ENCODE measurements at places on chromosomes 12 and 14.

DNA sequence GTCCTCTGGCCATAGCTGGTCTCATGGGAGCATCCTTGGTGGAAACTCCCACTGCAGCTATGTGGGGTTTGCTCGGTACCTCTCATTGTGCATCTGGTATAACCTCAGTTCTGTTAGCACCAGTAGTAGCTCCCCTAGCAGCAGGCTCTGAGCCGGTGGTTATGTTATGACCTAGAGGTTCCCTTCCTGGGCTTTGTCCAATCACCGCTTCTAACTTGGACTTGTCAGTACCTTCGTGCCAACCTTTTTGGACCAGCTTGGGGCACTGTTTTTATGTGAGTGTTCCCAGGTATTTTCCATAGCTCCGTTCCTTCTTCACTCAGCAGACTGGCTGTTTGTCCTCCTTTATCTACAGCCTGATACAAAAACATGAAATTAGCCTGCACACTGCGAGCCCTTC lies 55.7 kb downstream of the ATG14 start:
- DNase-seq = no peak

- DNase-seq = no peak
Observed at GRCh38 chr12:130401703-130402102, 64.0 kb downstream of the PIWIL1 start.

DNA sequence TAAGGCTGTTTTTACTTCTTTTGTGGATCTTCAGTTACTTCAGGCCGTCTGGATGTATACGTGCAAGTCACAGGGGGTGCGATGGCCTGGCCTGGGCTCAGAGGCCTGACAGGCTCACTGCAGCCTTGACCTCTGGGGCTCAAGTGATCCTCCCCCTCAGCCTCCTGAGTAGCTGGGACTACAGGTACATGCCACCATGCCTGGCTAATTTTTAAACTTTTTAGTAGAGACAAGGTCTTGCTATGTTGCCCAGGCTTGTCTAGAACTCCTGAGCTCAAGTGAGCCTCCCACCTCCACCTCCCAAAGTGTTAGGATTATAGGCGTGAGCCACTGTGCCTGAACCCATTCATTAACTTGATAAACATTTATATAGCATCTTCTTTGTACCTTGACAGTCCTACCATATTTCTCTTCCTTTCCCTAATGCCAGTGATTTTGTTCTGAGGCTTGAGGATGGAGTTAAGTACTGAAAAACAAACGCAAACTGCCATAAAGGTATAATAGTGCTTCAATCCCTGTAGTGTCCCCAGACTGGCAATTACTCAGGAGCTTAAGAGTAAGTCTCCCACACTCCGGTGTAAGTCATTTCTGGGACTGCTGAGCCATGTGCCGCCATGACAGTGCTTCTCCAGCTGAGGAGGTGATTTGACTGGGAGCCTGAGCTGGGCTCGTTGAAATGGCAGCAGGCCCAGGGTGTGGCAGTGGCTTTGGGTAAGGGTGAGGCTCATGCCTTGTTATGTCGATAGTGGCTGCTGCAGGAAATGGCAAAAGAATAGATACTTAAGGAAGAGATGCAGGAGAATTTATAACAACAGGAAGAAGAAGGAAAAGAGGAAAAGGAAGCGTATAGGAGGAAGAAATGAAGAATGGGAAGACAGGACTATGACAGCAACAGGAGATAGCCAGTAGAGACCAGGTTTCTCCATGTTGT lies 43.7 kb upstream of the HECTD1 start:
- DNase-seq = no peak

DNA sequence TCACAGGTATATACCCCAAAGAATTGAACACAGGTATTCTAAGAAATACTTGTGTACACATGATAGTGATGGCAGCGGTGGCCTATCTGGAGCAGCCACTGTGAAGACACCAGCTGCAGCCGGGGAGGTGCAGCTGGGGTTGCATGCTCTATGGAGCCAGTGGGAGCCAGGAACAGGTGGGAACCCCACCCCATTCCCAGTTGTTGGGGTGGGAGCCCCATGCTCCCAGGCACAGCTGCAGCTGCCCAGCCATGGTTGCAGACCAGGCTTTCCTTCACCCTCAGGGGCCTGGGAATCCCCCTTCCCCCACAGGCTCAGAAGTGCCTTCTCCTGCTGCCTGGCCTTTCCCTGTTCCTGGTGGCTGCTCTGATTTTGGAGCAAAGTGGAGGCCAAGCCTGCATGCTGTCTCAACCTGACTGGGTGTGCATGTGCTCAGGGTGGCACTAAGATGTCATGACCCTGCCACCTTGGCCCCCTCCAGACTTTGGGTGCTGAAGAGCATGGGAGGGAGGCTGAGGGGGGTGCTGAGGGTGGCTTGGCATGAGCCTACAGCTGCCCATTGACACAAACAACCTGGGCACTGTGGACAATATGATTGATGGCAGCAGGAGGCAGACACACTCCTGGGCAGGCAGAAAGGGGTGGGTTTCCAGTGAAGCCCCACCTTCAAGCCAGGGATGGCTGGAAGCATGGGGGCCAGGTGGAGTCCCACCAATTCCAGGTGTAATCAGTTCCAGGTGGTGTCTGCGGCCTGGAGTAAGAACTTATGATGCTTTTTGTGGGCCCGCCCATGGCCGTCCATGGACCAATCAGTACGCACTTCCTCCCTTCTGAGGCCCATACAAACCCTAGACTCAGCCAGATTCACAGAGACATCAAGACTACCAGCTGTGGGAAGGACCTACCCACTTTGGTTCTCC lies 234.7 kb downstream of the ADGRD1 start:
- DNase-seq = no peak

DNA sequence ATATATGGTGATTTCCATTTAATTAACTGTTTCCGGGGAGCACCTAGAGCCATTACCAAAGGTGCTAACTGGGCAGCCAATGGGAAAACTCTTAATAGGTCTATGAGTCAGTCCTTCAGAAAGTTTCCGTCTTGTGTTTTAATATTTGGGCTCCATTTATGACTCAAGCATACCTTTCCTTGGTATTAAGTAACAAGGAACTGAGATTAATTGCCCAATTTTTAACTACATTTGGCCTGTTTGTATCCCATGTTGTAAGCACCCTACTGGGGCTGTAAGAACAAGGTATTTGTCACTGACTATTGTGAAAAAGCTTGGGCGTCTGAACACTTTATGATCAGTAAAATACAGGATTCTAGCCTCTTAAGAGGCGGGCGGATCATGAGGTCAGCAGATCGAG lies 62.8 kb upstream of the FOXN3 start:
- DNase-seq = no peak

- no peak for DNase-seq
Observed at GRCh38 chr12:124687917-124688316, 120.5 kb upstream of the NCOR2 start.
